Spinal cord (tissue), 10 donors: ENCODE measurements at places on chromosomes 5 and 9. TPM values are rescaled to one million over a fixed set of nuclear protein-coding genes. Genes with fewer than 3 reads are reported as not detected.
A peak's percentile ranks its signal among the peaks of the same experiment; 100 is the strongest.

DNA sequence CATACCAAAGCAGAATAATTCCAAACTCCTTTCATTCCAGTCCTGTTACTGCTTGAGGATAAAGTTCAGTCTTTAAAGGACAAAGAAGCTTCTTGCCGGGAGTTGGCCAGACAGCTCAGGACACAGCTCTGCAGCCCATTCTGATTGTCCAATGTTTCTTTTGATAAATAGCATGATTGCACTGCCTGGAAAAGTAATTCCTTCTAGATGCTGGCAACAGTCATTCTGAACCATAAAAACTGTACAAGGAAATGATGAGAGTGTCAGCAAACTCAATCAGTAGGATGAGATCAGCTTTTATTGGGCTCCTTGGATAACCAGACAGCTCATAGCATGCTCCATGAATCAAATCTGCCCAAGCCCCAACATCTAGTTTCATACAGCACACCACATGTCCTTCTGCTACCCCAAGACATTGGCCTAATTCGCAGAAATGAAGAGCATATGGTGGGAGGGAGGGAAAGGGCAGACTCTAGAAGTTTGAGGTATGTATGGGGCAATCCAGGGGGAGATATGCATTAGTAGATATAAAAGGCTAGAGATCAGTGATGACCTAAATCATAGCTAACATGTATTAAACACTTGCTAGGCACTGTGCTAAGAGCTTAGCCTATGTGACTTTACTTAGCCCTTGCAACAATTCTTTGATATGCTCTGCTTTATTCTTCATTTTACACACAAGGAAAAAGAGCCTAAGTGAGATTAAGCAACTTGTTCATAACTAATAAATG, 219.9 kb upstream of the NREP start:
- DNase-seq = no peak

GRCh38 chr9:96009690-96010472, 134.4 kb downstream of the ERCC6L2 start:
- DNase-seq = no peak

GRCh38 chr9:37413311-37413710, 9.2 kb upstream of the GRHPR start:
- no peak for DNase-seq

DNA sequence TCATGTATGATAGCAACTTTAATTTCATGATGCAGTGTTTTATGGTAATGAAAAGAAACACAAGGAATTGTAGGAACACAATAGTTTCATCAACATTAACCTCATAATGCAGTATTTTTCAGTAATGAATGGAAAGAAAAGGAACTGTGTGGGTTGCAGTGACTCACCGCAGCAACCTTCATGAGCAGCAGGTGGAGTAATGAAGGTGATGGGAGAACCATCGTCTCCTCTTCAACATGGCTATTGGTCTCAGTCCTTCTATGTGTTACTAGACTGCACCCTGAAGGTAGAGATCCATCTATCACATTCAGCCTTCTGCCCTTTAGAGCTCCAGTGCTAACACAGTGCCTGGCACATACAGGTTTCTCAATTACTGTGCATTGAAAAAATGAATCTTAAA, 58.0 kb downstream of the TMEM215 start:
- no peak for DNase-seq

GRCh38 chr9:89603767-89604665, 796 bp upstream of the GADD45G start:
- peak; percentile 73 for DNase-seq

GRCh38 chr5:143106174-143106573, 297.3 kb downstream of the NR3C1 start:
- no peak for DNase-seq

- DNase-seq = no peak
Measured at GRCh38 chr5:119340597-119341218, 15.1 kb upstream of the TNFAIP8 start.

DNA sequence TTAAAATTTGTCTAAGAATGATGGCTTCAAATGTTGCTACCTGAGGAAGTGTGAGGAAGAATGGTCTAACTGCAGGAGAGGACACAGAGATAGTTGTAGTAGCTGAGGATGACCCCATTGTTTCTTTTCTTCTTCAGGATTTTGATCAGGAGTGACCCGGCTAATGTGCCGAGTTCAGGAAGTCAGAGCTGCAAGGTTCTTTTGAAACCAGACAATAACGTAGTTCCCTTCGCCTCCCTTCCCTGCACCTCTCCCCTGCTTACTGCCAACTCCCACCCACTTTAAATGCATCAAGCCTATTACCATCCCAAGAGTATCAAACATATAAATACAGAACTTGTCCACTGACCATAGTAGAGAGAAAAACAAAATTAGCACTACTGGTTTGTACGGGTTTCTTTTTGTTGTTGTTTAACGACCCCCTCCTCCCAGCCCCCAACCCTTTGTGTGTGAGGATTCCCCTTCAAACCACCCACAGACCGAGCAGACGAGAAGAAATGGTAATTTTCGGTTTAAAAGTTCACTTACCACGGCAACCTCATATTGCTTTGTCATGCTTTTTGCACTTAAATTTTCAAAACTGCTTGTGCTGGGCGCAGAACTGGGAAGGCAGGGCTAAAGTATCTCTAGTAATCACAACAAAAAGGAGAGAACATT, 23.5 kb upstream of the ELAVL2 start:
- DNase-seq = no peak

- DNase-seq = no peak
Measured at GRCh38 chr9:8917956-8918739, 1118.6 kb upstream of the DMAC1 start.

- no peak for DNase-seq
Measured at GRCh38 chr5:96001262-96001661, 39.6 kb upstream of the ELL2 start.

DNA sequence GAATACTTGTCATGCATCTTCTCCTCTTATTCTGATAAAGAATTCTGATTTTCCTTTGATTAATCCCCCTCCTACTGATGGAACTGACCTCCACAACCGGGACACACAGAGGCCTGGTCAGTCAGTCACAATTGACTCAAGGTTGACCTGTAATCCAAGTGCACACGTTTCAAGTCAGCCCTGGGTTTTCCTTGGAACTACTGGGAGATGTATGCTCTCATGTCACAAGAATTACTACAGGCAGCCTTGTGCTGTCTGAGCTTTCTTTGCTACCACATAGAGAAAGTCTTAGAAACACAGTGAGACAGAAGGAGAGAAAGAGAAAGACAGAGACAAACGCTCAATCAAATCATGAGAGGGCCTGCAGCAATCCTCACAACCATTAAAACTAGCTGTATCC, 345.8 kb downstream of the PDE4D start:
- DNase-seq = no peak

- DNase-seq = no peak
Measured at GRCh38 chr5:9500625-9501024, 45.2 kb downstream of the SEMA5A start.

DNA sequence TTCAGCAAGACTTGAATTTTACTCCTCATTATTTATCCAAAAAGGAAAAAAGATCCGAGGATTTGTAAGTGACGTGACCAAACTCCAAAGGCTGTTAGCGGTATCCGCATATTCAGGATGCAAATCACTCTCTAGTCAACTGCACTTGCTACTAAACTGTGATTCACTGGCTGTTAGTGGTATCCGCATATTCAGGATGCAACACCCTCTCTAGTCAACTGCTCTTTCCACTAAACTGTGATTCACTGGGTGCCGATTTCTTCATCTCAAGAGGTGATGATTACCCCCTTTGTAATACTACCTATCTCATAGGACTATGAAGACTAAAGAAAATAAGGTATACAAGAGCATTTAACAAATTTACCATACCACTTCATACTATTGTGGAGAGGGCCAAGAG, 5.7 kb downstream of the MAPKAP1 start:
- no peak for DNase-seq

DNA sequence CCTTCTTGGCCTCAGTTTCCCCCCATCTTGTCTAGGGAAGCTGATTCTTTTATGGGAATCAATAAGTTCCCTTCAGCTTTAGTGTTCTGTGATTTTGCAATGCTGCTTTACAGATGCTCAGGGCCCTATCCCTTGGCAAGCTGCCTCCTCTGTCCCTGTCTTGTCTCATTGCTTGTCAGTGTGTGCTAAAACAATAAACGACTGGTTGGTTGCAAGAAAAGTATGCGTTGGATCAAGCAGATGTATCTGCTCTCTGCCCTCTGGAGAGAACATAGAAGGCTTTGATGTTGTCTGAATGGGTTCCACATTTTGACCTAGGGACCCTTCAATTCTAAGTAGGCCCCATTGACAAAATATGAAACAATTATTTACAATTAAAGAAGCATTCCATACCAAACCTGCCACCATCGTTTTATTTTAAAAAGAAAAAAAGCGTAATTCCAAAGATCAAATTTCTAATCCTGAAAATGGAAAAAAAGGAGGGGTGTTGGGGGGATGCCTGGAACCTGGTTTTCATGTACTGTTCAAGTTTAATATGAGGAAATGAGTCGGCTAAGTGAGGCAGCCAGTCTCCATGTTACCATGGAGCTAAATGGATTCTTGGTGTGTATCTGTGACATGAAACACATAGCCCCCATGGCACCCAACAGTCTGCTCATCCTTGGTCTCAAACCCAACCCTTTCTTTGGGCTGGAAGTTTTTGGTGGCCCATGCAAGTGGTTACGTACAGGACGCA, 31.2 kb upstream of the TARS1 start:
- no peak for DNase-seq

- DNase-seq = no peak
Measured at GRCh38 chr5:135062216-135063055, 28.4 kb upstream of the PITX1 start.

- peak; percentile 29 for DNase-seq
Measured at GRCh38 chr9:1522219-1522767, 472.1 kb downstream of the DMRT2 start.

DNA sequence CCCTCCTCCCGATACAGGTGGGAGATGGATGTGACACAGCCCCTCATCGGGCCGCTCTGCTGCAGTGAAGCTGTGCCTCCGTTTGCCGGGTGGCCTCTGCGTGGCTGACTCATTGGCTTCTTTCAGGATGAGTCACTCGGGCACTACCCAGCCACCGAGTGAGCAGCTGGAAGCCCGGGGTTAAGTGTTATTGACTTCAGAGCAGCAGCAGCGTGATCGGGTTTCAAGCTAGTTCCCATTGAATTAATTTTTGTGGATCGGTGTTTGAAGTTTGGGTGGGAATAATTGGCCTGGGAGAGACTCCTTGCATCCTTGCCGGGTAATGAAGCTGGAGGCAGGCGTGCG, 266.4 kb upstream of the IRX4 start:
- DNase-seq = no peak

DNA sequence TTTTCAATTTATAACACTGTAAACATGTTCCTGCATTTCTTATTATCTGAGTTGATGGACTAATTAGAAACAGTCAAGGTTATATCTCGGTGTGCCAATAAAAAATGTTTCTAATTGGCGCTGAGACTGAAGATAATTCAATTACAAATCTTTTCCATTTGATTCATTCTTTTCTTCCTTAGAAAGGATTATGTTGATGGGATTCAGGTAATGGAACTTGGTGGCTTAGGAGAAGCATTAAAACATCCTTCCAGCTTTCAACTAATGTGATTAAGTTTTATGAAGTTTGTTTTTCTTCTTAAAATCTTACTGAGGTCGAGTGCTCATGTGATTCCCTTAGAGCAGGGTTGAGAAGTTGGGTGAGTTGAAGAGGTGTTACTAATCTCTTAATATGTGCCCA, 1015.3 kb downstream of the NR2F1-AS1 start:
- no peak for DNase-seq

DNA sequence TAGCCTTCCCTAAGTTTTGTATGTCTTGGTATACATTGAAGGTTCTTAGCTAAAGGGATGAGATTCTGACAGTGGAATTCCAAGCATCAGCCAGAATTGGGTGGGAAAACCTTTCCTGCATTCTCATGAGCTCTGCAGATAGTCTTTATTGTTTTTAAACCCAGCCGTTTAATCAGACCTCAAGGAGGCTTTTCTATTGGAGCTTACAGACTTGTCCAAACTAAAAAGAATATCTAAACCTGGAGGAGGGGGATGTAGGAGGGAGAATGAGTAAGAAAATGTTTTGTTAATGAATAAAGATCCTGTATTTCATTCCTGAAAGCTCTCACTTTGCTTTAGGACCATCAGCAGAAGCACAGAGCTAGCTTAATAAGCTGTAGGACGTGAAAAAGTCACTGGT, 41.7 kb downstream of the EBF1 start:
- no peak for DNase-seq

DNA sequence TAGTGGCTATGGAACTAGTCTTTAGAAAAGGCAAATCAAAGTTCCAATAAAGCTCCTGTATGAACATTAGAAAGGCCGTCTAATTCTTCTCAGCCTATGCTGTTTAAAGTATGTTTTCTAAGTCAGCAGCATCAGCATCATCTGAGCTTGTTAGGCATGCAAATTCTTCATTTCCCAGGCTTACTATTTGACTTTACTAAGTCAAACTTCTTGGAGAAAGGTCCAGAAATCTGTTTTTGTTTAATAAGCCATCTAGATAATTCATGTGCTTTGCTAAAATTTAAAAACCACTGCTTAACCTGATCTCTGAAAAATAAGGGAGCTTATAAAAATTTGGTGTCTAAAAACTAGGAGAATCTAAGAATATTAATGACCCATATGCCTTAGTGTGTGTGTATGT, 200.2 kb upstream of the SGCD start:
- DNase-seq = no peak

DNA sequence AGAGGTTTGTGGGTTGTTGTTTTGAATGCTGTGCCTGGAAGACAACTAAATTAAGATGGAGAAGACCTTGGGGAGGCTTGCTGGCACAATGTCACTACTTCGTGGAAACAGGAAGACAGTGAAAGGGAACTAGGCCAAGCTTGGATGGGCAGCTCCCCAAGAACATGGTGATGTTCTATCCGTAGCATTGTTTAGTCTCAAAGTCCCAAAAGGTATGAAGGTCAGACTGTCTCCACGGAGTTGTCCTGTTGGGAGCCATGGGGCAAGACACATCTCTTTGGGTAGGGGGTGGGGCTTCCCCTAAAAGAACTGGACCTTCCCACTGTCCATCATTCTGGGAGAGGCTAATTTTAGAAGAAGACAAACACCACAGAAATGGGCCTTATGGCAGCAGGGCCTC, 140.5 kb downstream of the ENTREP1 start:
- no peak for DNase-seq

GRCh38 chr9:71986900-71987299, 73.5 kb downstream of the C9orf57 start:
- no peak for DNase-seq

DNA sequence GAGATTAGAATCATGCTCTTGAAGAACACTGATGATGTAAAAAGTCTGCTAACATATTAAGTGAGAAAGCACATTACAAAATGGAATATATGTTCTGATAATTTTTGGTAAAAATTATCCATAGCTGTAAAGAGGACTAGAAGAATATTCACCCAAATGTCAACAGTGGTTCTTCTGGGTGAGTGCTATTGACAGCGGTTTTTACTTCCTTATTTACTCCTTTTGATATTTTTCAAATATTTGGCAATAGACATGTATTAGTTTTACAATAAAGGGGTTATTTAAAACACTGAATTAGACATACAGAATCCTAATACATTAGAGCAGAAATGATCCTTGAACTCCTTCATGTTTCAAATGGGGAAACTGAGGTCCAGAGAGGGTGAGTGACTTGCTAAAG, 26.9 kb upstream of the MEGF9 start:
- no peak for DNase-seq

- no peak for DNase-seq
Measured at GRCh38 chr5:14476786-14477435, 104.7 kb upstream of the OTULINL start.

The MARCOL gene
- total RNA-seq = not detected

The FBXW5 gene
- total RNA-seq = 52.0 TPM

The PKD2L2 gene
- not detected for total RNA-seq

The GOLGA1 gene
- total RNA-seq = 18.1 TPM

The ADGRV1 gene
- total RNA-seq = 180 TPM
